CD4-positive, alpha-beta T cell treated with Interleukin-4 for 4 hours (primary cell): ENCODE measurements at places on chromosomes 7 and 10.

GRCh38 chr7:123824754-123825067 lies 20.3 kb upstream of the HYAL4 start:
- no peak for DNase-seq

- no peak for DNase-seq
These were observed 84.0 kb upstream of the TMEM248 start for GRCh38 chr7:66837007-66837406.

- no peak for DNase-seq
These were observed 21.5 kb upstream of the PDE1C start for GRCh38 chr7:32091608-32092210.

- no peak for DNase-seq
These were observed 18.3 kb downstream of the TACR2 start for GRCh38 chr10:69398466-69398865.

DNA sequence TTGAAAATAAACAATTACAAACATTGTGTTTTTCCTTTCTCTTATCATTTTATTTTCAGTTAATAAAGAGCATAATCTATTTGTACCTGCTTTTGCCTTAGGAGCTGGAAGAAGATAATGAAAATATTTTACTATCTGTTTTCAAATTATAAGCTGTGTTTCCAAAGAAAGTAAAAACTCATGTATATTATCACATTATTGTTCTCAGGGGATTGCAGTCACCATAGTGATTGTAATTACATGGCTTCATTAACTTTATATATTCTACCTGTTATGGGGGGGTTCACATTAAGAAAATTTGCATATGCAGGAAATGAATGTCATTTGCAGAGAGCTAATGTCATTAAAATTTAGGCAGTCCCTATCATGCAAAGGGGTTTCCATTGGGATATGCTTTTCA lies 542.3 kb downstream of the NXPH1 start:
- no peak for DNase-seq

- no peak for DNase-seq
These were observed 85.3 kb downstream of the ZNF33B start for GRCh38 chr10:42553064-42553407.

GRCh38 chr7:102255501-102255900 lies 31.2 kb upstream of the SH2B2 start:
- no peak for DNase-seq

GRCh38 chr7:156607332-156608172 lies 33.0 kb upstream of the RNF32 start:
- no peak for DNase-seq

- DNase-seq: no peak
These were observed at the start of gene ZP3 for GRCh38 chr7:76424413-76425111. TSS of gene ZP3 (plus strand) at chr7:76424950. CDS start at chr7:76424965, 15 bp downstream.

DNA sequence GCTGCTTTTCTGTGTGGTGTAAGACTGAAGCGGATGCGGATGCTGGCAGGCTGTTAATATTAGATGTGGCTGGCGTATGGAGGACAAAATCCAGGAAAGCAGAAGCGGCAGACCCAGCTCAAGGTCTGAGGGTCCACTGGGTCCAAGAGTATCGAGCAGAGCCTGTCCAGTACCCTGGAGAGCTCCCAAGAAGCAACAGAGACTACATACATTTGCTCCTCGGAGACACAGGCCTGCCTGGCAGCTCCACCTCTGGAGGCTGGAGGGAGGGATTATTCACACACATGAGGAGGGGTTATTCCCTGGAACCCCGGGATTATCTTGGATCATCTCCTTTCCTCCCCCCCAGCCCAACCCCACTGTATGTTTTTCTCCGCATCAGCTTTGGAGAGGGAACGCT lies 31.3 kb upstream of the LOXL4 start:
- DNase-seq: no peak

DNA sequence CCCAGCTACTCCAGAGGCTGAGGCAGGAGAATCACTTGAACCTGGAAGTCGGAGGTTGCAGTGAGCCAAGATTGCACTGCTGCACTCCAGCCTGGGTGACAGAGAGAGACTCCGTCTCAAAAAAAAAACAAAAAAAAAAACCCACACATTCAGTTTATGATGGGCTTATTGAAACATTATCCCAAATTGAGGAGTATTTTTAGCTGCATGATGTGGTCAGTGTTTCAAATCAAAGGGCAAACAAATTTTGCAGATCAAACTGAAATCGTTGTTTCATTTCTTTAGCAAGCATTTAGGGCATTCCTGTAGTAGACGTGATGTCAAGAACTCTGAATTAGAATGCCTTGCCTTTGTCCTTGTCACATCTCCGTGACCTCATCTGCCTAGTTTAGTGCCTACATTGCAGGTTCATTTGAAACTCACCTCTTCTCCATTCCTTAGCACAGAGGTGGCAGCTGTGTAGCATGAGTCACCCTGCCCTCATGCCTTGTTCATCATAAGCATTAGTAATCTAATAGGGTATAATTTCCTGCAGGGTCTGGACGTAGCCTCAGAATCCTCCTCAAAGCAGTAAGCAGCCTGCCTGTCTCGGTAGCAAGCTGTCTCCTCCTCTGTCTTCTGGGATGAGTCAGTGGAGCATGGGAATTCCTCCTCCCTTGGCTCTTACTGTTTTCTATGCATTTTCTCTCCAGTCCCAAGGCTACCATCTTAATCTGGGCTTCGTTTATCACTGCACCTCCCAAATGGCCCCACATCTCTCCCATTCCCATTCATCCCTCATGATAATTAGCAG lies 73.8 kb downstream of the CUL1 start:
- peak; percentile 66 for DNase-seq

GRCh38 chr7:141976524-141977245 lies 3.1 kb upstream of the TAS2R38 start:
- no peak for DNase-seq

GRCh38 chr10:123019264-123019663 lies 10.5 kb downstream of the ACADSB start:
- no peak for DNase-seq

DNA sequence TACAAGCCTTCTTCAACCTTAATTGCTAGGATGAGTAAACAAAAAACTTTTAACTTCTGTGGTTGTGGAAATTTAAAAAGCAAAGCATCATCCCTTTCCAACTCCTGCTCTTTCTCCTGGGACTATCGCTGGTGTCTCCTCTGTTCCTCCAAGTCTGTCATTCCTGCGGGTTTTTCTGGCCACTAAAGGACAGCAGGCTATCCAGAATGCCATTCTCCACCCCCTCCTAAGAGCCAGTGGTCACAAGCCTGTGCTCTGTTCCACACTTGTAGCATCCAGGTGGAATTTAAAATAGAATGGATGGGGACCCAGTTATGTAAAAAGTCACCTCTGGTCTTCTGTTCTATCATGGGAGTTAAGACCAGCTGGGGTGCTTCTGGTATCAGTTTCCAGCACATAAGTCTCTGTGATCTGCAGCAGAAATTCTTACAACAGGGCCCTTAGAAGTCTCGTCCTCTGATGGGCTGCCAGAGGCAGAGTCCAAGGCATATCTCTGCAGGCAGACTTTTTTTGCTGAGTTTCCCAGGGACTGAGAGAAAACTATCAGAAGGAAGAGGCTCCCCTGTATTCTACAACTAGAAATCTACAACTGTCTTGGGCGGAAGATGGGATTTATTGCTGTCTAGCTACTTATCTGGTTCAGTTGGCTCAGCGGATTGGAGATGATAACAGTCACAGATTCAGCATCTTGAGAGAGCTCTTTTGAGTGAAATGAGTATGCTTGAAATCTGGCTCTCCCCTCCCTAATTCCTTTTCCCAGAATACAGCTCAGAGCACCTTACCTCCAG lies 5.1 kb upstream of the WNT16 start:
- DNase-seq: no peak

DNA sequence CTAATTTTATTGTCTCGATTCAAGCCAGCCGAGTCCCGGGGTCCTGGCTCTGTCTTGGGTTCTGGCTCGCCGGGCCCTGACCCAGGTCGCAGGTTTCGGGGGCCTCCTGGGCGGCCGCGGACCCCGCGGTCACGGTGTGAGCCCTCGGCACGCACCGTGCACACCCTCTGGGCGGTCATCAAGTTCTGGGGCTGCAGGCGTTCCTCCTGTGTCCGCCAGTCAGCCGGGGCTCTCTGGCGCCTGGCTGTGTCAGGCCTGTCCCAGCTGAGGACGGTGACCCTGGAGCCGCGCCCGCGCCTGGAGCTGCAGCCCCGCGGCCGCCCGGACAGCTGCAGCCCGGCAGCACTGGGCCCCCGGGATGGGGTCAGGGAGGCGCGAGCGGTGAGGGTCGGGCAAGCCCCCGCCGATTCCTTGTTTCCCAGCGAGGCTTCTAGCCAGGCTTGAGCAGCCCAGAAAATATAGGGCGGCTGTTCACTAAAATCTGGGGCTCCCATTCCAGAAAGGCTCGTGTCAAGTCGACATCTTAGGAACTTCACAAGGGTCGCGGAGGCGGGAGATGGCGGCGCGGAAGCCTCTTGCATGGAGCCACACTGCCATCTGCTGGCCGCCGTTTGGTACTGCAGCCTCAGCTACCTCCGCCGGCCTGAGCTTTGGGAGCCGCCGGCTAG lies 4.2 kb upstream of the HOXA7 start:
- peak; percentile 85 for DNase-seq

DNA sequence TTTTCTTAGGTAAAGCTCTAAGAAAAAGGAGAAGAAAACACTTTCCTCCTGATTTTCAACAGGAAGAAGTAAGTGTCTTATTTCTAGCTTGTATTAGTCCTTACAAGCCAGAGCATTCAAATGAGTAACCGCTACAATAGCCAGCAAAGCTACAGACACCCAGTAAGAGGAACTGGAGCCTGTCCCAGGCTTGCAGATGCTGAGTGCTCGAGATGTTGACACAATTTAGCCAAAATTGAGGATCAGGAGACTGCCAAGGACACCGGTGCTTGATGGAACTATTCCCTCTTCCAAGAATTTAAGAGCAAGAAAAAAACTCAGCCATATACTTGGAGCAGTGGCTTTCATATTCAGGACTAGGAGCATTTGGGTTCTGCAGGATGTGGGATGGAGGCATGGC lies 149.3 kb upstream of the DPP6 start:
- DNase-seq: no peak

DNA sequence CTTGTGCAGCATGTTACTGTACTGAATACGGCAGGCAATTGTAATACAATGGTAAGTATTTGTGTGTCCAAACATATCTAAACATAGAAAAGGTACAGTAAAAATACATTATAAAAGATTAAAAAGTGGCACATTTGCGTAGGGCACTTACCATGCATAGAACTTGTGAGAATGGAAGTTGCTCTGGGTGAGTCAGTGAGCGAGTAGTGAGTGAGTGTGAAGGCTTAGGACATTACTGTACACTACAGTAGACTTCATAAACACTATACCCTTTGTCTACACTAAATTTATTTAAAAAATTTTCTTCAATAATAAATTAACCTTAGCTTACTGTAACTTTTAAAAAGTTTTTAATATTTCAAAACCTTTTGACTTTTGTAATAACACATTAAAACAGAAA lies 37.5 kb downstream of the BPGM start:
- no peak for DNase-seq

GRCh38 chr7:130917669-130918128 lies 183.7 kb upstream of the KLF14 start:
- peak; percentile 49 for DNase-seq

- DNase-seq: no peak
These were observed 246.1 kb downstream of the KLF6 start for GRCh38 chr10:3538656-3539531.

DNA sequence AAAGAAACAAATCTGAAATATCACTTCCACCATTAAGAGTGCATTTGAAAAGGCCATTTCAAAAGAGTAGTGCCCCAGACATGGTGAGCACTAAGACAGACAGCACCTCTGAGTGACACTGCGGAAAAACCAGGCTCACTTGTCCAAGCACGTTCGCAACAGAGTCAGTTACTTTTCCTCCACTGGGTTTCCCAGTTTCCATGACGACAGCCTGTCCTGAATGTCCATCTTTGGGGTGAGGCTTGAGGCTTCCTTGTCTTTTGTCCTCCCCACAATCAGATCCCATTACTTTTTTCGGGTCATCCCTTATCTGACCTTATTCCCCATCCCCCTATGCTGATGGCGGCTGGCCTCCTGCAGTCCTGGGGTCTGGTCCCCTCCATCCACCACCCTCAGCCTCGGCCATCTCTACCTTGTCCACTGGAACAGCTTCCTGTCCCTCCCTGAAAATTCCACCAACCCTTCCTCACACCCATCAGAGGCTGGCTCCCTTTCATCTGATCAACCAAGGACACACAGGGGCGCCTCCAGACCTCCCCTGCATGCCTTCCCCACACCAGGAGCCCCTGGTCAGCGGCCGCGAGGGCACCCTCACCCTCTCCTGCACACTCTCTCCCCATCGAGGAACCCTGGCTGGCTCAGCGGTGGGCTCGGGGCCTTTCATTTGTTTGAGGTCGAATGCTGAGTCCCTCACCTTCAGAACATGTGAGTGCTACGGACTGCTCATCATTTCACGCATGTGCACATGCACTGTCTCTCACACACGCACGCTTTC lies 363.6 kb downstream of the DNAJB6 start:
- no peak for DNase-seq

DNA sequence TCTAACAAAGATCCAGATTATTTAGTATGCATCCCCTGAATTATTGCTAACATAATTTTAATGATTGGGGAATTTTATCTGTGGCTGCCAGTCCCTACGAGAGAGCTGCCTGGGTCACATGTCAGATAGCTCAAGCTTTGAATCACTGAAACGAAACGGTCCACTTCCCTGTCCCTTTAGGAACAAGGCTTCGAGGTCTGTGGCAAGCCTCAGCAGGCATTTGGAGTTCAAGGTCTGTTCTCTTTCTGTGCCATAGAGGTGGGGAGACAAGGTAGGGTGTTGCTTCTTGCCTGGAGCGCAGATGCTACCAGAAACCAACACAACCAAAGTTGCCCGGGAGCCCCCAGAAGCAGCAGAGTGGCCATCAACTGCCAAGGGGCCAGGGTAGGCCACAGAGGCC lies 13.9 kb upstream of the SH2D4B start:
- no peak for DNase-seq

- DNase-seq: no peak
These were observed 96.1 kb upstream of the ASAH2 start for GRCh38 chr10:50347394-50347802.

DNA sequence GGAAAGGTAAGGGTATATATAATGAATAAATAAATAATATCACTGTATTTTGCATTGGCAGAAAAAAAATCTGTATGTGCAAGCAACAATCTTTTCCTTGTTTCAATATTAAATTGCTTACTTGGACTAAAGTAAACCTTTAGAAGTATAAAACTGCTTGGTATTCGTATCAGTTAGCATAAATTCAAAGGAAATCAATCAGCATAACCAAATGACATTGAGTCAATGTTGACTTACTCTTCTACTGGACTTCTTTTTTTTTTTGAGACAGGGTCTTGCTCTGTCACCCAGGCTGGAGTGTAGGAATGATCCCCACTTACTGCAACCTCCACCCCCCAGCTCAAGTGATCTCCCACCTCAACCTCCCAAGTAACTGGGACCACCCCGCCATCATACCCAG lies 42.3 kb upstream of the KMT2C start:
- no peak for DNase-seq

DNA sequence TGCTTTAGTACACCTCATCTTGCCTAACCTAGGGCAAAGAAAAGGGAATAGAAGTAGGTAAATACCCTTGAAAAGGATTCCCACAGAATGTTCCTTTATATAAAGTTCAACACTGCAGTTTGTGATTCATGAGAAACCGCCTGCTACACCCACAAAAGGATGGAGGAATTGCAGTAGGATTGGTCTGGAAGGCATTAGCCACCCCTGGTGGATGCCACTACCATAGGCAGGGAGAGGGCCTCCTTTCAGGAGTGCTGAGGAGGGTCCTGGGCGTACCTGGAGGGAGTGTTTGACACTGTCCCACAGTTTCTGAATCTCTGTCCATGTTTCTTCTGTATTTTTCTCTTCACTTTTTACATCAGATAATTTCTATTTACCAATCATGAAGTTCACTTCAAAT lies 221.8 kb upstream of the TMEM72 start:
- DNase-seq: no peak
